ENCODE measurements at places on chromosomes 2 and 18.
A peak's percentile ranks its signal among the peaks of the same experiment; 100 is the strongest.

GRCh38 chr2:78132391-78133370 is 610.5 kb upstream of the LRRTM4 start:
- DNase-seq: no peak

DNA sequence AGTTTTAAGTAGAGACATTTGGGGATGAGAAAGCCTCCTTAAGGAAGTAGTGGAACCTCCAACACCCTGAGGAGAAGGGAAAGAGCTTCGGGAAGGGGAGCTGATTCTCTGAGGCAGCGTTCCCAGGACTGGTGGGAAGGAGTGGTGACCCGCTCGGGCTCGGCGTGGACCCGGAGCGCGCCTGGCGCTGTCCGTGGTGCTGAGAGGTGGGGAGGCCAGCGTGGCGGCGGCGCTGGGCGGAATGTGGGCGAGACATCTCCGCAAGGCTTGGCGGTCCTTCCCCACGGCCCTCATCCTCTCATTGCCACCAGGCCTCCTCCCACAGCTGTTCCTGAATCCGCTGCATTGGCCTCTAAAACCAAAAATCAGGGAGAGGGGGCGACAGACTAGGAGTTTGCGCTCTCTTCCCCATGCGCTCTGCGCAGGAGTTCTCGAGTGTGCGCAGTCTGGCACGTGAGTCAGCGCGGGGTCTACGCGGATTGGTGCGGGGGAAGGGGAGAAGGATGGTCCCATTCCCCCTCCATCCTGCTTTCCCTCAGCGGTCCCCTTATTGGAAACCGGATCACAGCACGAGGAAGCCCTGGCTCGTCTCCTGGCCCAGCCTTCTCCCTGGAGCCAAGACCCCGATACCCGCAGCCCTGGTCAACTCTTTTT is 857 bp downstream of the RESP18 start:
- DNase-seq: no peak

DNA sequence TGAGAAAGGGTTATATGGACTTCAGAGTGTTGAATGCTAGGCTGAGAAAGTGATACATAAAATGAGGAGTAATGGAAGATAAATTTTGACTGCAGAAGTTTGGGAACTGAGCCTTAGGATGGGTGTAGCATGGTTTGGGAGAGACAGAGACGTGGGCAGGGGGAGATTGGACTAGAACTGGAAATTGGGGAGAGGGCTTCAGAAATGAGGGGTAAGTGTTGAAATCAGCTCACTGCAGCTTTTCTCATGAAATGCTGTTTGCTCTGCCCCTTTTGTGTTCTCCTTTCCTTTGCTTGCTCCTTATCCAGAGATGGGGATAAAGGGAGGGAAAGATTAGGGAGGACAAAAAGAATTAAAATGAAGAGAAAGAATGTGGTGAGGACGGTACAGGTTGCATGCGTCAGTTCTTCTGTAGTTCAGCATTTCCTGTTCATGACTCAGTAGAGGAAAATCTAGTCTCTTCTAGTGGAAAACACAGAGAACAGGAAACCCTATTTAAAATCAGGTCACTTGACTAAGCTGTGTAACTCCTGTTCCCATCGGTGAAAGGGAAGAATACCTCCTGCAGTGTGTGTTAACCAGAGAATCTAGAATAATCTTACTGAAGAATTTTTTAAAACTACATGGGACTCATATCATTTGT is 105.6 kb downstream of the CRIM1 start:
- no peak for DNase-seq

GRCh38 chr2:150485114-150485870 is 2.2 kb downstream of the RND3 start:
- peak; percentile 55 for DNase-seq

DNA sequence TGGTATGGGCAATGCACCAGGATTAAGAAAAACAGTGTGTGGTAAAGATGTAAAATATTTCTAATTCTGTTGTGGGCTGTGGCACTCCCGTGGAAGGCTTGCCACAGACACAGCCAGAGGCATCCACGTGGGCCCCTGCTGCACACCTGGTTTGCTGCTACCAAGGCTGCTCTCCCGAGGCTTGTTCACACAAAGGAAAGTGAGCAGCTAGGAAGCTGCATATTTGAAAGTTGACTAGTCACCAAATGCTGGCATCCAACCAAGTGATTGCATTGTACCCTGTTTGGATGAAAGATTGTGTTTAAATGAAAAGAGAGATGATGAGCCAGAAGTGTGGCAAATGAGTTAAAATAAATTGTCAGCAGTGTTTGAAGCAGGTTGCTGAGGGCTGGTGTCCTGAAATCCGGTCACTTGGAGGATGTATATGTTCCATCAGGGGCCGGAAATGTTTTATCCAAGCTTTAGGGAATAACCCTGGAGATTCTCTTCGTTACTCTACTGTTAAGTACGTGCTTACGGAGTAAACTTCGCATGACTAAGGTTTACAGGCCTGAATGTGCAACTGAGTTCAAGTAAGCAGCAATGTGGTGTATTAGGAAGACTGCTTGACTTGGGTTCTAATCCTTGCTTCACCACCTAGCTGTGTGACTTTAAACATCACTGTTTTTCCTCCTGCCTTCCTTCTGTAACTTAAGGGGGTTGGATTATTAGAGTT is 86.1 kb downstream of the MSH2 start:
- no peak for DNase-seq

GRCh38 chr2:219627103-219628100 is at the start of gene SLC4A3:
Gene SLC4A3, plus strand, starts transcription at chr2:219627630. Its CDS starts 363 bp downstream, at chr2:219627993.
- no peak for DNase-seq

DNA sequence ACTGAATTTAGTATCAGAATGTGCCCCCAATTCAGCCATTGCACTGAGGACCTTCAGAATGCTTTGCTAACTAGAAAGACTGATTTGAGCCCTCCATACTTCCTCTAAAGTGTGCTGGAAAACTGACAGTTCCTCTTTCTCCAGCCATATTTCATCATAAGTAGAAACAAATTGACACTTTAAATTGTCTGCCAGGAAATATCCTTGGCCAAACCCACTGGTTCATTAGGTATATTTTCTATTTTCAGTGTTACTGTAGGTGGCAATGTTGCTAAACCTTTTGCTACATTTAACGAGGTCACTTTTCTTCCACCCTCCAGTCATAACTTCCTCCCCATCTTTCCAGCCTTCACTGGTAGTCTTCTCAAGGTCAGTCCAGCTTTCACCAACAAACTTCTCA is 21.5 kb downstream of the SP5 start:
- no peak for DNase-seq

DNA sequence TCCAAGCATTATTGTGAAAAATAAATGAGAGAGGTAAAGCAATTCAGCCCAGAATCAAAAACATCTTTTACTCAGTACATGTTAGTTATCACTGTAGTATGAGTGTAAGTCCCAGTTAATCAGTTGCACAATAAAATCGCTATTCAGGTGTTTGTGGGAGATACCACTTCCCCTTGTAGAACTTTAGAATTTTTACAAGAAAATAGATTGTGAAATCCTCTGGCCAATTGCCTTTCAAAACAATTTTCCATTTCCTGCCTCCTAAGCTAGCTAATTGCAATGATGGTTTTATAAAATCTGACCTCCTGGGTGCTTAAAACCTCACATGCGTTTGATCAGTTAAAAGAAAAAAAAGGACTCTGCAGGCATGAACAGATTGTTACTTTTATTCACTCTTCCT is 332.5 kb downstream of the PID1 start:
- DNase-seq: no peak

DNA sequence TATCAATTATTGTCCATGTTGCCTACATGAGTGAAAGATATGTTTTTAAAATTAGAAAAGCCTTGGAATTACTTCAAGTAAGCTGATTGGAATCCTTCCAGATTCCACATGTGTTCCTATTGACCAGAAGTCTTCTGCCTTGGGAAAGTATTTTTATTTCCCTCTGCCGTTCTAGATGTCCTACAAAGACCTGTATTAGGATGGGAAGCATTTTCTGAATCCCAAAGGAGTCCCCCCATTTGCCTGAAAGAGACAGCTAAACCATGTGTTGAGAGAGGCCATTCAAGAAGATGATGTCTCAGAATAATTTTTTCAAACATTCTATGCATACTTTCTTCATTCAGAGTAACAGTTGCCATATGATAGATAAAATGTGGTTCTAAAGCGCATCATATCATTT is 19.0 kb upstream of the MYO1B start:
- DNase-seq: no peak

DNA sequence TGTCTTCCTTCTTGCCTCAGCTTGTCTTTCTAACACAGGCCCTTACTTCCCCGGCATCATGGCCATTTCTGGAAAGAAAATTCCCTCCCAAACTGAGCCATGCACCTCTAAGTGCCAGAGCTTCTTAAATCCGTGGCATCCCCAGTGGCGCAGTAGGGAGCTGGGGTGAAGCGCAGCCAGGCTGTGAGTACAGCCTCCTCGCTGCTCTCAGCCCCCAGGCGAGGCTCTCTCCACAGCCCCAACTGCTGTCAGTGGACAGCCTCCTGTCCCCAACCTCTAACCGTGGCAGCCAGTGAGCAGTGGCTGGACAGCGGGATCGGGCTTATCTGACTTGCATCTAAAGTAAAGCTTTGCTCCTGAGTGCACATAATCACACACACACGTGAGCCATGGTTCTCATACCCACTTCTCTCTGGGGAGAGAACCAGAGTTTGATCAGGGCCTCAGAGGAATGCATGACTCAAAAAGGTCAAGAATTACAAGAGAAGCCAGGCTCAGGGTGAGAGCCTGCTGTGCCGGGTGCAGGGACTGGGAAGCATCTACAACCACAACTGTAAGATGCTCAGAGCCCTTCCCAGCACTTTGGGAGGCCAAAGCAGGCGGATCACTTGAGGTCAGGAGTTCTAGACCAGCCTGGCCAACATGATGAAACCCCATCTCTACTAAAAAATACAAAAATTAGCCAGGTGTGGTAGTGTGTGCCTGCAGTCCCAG is 50.7 kb downstream of the SFXN5 start:
- no peak for DNase-seq

GRCh38 chr2:231545105-231545902 is 15.1 kb upstream of the NMUR1 start:
- DNase-seq: no peak

DNA sequence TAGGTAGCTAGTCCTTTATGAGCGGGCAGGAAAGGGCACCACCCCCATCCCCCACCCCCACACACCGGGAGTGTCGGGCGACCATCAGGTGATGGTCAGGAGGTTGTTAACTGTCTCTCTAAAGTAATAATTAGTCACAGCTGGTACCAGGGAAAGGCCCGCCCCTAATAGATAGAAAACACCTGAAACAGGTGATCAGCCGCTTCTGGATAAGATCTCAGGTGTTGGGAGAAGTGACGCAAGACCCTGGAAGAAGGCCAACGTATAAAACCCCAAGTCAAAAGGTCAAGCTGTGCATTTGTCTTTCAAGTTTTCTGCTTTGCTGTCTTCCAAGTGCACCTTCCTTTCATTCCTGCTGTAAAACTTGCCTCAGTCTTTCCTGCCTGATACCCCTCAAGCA is 59.6 kb upstream of the LINC00305 start:
- no peak for DNase-seq

- no peak for DNase-seq
Measured at GRCh38 chr2:143347271-143347695, 218.1 kb downstream of the ARHGAP15 start.

DNA sequence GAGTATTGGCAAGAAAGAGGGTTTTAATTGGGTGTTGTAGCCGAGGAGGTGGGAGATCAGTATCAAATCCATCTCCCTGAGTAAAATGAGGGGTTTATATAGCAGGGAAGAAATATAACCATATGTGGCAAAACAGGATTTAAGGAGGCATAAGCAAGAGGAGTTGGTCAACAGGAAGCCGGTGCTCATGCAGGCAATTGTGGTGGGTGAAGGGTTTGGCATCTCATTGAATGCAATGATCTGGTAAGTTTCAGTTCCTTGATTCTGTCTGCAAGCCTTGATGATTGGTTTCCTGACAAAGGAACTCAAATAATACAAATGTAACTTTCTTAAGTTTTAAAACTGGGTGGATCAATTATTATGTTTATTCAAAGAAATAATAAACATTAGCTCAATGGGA is 564.4 kb upstream of the LINC00305 start:
- no peak for DNase-seq

DNA sequence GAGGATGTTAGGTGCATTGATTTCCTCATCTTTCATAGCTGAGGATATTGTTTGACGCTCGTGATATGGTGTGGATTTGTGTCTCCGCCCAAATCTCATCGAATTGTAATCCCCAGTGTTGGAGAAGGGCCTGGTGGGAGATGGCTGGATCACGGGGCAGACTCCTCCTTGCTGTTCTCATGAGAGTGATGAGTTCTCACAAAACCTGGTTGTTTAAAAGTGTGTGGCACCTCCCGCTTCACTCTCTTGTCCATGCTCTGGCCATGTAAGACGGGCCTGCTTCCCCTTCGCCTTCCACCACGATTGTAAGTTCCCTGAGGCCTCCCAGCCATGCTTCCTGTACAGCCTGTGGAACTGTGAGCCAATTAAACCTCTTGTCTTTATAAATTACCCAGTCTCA is 28.4 kb upstream of the GPC1 start:
- no peak for DNase-seq

- no peak for DNase-seq
Measured at GRCh38 chr2:43375746-43376522, 149.5 kb upstream of the ZFP36L2 start.

DNA sequence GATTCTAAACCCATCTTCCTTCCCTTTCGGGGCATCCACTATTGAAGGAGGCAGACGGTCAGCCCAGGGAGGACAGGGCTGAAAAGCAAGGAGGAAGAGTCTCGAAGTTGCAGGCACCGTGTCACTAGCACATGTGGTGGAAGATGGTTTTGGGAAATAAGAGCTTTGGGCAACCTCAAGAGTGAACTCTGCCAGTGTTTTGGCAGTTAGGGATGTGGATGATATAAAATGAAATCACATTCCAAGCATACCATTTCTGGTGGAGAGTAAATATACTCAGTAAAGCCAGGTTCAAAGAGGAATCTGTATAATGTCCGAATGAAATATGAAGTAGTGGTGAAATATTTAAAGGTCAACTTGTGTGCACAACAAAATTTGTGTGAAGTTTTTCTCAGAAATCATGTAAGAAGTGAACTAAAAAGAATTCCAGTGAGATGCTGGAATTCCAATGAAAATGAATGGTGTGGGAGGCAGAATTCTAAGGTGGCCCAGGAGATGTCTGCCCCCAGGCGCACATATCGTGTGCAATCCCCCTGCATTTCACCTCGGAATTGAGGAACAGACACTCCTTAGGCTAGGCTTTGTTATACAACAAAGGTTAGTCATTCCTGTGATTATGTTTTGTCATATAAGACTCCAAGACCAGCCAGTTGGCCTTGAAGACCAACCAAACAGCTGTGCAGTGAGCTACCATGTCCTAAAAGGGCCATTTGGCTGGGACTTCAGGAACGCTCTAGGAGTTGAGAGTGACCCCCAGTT is 147.1 kb downstream of the SH3BP4 start:
- DNase-seq: no peak

GRCh38 chr2:47655563-47655880 is 127.4 kb upstream of the MSH6 start:
- DNase-seq: no peak

GRCh38 chr18:68181956-68182355 is 533.0 kb downstream of the TMX3 start:
- no peak for DNase-seq

DNA sequence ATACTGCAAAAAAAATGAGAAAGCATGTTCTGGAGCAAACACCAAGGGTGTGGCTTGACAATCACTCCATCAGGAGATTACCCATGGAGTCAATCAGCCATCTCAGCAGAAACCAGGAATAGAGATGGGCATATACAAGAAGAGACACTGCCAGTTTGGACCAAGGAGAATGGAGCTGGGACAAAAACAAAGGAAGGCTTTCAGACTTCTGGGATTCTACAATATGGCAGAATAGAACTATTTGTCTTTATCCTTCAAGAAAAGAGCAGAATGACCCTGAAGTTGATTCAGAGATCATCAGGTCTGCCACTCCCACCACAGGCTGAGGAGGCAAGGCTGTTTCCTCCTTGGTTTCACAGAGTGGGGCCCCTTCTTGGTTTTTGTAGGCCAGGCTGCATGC is 48.2 kb upstream of the KIF5C start:
- no peak for DNase-seq

- DNase-seq: no peak
Measured at GRCh38 chr2:125593036-125593435, 1062.9 kb upstream of the GYPC start.
